ENCODE measurements at places on chromosomes 3 and 15. TPM values are rescaled to one million over a fixed set of nuclear protein-coding genes. Genes with fewer than 3 reads are reported as not detected.

GRCh38 chr3:129036222-129037092, 24.1 kb upstream of the GP9 start:
- DNase-seq = no peak

DNA sequence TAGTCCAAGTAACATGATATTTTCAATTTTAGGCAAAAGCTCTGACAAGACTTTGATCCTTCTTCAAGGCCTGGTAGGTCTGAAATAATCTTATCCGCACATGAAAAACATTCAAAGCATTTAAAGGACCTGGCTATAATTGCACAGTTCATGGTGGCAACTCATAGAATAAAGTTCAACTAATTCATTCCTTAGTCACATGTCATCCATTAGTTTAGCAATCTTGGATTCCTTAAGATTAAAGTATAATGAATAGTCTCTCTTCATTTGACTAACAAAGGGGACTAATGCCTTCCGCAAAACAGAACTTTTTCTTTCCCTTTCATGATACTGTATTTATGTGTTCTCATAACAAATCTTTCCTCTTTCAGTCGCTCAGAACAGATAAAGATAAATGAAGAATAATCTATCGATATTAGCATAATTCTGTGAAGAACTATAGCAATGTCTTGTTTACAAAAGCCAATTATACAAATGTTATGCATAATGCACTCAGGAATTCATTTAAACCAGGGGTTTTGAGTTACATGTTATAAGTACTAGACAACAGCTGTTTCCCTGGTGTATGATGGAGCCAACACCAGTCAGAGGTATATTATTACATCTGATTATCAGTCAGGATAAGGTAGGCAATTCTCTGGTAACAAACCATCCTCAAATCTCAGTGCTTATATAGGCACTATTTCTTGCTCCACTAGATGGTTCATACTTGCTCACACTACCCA, 172.5 kb downstream of the POTEB3 start:
- DNase-seq = peak; percentile 1

DNA sequence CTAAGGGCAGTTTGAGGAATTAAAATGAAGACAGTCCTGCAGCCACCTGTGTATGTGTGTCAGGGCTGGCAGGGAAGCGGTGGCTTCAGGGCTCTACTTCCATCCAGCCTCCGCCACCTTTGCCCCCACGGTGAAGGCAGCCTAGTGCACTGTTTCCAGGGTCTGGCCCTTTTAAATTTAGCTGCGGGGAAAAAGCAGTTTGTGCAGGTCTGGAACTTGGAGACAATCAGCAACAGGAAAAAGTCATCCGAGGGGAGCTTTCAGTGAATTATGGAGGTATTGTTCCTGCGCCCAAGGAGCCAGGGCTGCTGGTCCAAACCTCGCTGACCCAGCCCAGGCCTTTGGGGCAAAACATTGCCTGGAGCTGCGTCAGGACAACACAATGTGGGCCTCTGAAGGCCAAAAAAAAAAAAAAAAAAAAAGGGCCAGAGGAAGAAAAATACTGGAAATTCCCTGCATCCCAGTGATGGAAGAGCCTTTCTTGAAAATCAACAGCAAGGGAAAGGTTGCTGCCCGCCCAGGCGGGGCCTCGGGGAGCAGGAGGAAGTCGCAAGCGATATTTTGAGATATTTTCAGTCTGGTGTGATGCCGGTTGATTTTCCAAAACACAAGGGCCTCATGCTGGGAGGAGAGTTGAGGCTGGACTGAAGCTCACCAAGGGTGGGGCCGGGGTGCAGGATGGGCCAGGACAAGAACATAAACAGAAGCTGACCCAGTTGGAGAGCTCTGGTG, 25.5 kb upstream of the FGD5 start:
- DNase-seq = no peak

DNA sequence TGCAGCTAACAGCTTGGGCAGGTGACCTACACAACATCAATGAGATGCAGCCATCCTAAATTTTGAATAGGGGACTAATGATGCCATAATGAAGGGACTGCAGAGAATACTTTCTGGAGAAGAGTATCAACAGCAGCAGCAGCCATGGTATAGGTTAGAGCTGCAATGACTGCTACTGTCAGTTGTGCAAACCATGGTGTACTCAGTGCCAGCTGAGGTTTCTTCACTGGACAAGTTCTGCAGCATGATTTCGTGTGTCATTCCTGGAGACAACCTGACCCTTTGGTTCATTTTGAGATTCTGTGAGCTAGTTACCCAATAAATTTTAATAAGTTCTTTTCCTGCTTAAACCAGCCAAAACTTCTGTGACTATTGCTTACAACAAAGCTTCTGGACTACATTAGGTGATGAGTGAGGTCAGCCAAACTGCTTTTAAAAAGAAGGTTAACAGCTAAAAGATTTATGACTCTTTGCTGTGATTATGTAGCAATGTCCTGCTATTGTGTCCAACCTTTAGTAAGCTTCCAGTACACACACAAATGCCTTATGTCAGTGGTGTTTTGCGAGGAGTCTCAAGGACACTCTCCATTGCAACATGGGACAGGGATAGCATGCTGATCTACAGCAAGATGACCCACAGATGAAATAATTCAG, 4.8 kb upstream of the DAZL start:
- DNase-seq = peak; percentile 62

- DNase-seq = no peak
These were observed 842.4 kb downstream of the TBL1XR1 start for GRCh38 chr3:176354843-176355242.

- no peak for DNase-seq
These were observed 43.8 kb downstream of the WWTR1 start for GRCh38 chr3:149613988-149614387.

GRCh38 chr15:36831125-36831903, 251.9 kb downstream of the CDIN1 start:
- peak; percentile 82 for DNase-seq

DNA sequence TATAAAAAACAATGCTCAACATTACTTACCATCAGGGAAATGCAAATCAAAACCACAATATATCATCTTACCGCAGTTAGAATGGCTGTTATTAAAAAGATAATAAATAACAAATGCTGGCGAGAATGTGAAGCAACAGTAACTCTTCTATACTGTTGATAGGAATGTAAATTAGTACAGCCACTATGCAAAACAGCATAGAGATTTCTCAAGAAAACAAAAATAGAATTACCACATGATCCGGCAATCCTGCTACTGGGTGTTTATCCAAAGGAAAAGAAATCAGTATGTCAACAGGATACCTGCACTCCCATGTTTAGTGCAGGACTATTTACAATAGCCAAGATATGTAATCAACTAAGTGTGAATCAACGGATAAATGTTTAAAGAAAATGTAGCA, 48.1 kb downstream of the ADAM10 start:
- DNase-seq = no peak

DNA sequence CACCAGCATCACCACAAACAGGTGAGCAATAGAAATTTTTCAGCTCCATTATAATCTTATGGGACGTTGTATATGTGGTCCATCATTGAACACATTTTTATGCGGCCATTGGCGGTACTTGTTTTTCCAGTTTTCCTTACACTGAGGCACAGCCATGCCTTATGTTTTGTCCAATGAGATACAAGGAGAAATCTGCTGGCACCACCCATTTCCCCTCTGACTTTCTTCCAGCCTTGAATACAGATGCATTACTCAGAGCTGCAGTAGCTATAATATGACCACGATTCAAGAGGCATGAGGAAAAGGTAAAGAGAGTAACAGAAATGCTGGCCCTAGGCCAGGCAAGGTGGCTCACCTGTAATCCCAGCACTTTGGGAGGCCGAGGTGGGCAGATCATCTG, 9.0 kb upstream of the PIK3R4 start:
- DNase-seq = peak; percentile 79

GRCh38 chr3:81005992-81006391, 755.5 kb downstream of the GBE1 start:
- DNase-seq = peak; percentile 50

DNA sequence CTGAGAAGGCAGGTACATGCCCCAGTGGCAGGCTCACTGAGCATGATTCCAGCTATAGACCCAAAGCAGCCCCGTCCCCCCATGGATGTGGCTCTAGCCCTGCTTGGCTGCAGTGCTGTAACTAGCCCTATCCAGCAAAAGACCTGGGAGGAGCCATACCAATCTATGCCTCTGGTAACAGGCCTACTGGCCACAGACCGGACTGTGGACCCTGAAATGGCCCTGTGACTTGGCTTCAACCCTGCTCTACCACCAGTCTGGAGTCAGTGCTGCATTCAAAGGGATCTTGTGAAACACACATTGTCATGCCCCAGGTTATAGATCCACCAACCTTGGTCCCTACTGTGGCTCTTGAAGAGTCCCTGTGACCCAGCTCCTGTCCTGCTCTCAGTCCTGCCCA, 46.7 kb downstream of the OXSM start:
- DNase-seq = no peak

DNA sequence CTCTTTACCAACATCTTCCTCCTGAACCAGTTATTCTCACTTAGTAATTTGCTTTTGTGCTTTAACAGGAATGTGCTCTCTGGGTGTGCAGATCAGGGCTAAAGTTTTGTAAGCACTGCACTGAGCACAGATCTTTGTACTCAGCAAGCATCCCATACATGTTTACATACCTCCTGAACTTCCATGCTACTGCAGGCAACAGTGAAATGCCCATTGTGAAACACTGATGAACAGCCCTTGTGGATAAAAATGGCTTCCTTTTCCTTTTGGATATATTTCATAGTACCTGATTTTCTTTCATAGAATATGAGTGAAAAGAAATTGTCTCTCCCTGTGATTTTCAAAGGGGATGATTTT, 855.9 kb downstream of the MCTP2 start:
- no peak for DNase-seq

DNA sequence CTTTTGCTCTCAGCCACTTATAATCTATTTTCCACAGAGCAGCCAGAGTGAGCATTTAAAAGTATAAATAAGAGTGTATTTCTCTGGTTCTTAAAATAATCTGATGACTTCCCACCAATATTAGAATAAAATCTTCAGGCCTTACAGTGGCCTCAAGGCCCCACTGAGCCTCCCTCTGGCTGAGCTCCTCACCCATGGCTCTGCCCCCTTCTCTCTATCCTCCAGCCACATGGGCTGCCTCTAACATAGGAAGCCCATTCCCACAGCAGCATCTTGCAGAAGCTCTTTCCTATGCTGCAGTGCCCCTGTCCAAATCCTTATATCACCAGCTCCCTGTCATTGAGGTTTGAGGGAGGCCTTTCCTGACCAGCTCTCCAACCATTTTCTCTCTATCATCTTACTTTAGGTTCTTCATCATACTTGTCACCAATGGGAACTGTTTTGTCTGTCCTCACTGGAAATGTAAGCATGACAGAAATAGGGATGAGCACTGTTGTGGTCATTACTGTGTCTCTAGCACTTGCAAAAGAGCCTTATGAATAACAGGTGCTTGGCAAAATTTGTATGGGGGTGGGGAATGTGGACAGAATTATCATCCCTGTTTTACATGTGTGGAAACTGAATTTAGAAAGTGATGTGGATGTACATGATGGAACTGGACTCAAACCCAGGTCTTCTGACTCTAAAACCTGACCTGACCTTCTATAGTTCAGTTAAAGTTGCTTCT, 250.6 kb downstream of the NR1D2 start:
- DNase-seq = no peak

GRCh38 chr3:59998058-59998457, 948.2 kb upstream of the CFAP20DC start:
- DNase-seq = no peak

DNA sequence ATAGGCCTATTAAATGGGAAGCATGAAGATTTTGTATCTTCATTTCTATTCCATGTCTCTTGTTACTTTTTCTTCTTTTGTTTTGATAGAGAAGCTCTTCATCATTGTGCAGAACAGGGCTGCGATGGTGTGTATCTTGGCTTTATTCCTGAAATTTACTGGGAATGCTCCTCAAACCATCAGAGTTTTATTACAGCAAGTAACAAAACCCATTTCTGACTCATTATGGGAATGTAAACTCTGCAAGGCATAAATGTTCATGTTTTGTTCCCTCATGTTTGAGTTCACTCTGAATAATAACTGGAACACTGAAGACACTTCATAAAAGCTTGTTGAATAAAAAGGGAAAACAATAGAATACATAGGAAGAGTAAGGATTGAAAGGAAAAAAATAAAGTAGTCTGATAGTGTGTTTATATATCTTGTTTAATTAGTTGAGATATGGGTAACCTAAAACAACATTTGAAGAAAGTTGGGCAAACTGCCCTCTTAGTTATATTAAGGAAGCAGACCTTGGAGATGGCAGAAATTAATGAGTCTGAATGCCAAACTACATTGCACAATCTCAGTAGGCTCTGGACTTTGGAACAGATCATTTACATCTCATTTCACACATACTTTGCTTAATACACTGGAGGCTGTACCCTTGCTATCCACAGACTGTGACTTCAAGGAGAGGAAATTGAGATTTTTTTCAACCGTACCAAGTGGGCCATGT, 521.5 kb downstream of the GRM7 start:
- no peak for DNase-seq

DNA sequence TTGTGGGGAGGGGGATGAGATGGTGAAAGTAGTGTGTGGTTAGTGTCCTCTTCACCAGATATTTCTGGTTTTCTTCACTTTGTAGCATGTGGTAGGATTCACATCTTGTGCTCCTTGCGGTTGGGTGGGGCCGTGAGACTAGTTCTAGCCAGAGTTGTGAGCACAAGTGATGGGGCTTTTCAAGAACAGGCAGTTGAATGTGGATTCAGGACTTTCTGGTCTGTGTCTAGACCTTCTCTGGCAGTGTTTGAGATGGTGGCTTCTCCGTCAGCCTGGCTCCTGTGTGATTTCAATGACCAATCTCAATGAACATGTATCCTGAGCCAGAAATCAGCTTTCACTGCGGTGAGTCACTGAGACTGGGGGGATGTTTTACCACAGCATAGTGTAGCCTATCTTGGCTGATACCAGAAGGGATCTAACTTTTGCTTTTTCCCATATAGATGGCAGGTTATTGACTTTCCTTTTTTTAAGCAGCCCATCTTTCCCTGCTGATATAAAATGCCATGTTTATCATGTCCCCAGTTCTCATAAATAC, 82.6 kb downstream of the RPLP1 start:
- DNase-seq = peak; percentile 70

DNA sequence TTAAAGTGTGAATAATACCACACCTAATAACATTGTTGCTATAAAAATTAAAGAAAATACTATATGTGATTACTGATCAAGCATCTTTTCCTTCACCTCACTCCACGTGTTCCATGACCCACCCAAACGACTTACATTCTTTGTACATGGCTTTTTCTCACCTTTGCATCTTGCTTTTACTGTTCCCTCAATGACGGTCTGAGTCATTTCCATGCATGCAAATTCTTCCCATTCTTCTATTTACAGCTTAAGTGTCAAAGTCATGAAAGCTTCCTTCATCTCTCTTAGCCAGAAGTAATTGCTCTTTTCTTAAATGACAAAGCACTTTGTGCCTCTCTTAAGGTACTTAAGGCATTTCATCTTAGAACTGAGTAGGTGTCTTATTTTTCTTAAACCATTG, 64.0 kb downstream of the GREM1 start:
- DNase-seq = no peak

The HDAC11 gene
- total RNA-seq = 24.2 TPM

The GOLGA8G gene
- total RNA-seq = not detected

The AADACL2 gene
- not detected for total RNA-seq

The TLR9 gene
- not detected for total RNA-seq

The SLC6A11 gene
- total RNA-seq = 34.0 TPM

The SOX14 gene
- not detected for total RNA-seq

The KBTBD13 gene
- total RNA-seq = not detected

The DYNLT2B gene
- total RNA-seq = 19.8 TPM

The SFMBT1 gene
- 10.8 TPM for total RNA-seq

The DNAH12 gene
- total RNA-seq = not detected

Data from PC-3 (cell line).